ENCODE measurements at places on chromosomes 12 and 14.

DNA sequence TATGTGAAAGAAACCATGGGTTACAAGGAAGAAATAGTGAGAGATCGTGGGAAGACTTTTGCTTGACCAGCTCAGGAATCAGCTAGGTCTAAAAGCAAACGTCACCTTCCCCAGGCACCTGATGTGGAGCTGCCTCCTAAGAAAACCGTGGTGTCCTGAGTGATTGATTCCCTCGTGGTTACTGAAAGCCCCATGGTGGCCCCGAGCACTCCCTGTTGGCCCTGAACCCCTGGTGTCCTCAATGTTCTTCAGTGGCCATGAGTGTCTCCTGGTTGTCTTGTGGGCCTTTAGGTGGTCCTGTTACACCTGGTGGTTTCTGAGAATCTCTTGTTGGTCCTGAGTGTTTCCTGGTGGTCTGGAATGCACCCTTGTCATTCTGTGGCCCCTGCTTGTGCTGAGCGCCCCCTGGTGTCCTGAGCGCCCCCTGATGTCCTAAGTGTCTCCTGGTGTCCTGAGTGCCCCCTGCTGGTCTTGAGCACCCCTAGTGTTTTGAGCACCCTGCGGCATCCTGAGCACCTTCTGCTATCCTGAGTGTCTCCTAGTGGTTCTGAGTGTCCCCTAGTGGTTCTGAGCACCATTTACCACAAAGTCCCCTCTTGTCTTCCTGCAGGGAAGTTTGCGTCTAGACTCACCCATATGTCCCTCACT, 518.7 kb downstream of the TMEM121 start:
- DNase-seq, result peak; percentile 86

GRCh38 chr14:64707661-64708060, 3.4 kb downstream of the PLEKHG3 start:
- DNase-seq, result peak; percentile 48

GRCh38 chr14:30420515-30420914, 138.4 kb upstream of the G2E3 start:
- no peak for DNase-seq

DNA sequence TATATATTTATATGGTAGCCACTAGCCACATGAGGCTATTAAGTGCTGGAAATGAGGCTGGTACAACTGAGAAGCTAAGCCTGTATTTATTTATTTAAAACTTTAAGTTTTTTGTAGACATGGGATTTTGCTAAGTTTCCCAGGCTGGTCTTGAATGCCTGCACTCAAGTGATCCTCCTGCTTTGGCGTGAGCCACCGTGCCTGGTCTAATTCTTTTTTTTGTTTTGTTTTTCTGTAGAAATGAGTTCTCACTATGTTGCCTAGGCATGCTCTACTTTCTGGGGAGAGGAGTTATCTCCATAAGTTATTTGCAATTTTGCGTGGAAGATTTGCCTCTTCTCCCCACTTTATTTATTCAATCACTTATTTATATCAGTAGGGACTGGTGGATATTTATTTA, 4.8 kb upstream of the SNRNP35 start:
- no peak for DNase-seq

GRCh38 chr12:59651229-59651920, 55.5 kb downstream of the SLC16A7 start:
- no peak for DNase-seq

- no peak for DNase-seq
Measured at GRCh38 chr14:63964113-63964512, 111.3 kb downstream of the SYNE2 start.

DNA sequence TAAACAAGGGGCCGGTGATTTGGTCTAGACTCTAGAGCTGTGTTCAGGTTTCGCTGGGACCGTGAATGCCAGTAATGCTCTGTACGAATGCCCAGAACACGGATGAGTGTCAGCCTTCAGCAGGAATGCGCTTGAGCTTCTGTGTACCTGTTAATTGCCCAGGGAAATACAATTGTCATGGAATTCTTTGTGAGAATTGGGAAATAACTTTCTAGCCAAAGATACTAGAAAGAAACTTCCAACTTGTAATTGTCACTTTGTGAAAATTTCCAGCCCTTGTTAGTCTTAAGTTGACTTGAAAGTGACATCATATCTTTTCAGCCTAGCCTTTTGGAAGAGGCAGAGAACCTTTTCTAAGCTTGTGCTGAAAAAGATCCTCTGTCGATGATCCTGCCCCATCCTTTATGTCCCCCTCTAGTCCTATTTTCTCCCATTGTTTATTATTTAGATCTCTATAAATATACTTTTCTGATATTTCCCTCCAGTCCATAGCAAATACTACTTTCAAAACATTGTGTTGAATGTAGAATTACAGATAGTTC, 2.7 kb downstream of the CHST11 start:
- DNase-seq, result no peak

GRCh38 chr14:86083616-86084015, 553.7 kb downstream of the FLRT2 start:
- DNase-seq, result no peak

DNA sequence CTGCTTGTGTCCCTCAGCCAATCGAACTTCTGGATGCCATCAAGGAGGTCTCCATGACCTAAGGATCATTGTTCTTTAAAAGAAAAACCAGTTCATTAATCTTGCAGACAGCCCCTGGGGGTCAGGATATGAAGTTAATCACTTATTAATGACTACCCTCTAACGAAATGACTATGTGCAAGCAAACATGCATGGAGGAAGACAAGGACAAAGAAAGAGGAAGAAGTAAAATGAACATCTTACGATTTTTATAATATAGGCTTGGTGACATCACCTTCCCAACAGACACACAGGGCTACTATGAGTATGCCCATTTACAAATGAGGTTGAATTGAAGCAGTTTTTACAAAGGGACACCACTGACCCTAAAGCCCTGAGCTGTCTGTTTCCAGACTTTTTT, 111.1 kb upstream of the AMIGO2 start:
- peak; percentile 74 for DNase-seq

DNA sequence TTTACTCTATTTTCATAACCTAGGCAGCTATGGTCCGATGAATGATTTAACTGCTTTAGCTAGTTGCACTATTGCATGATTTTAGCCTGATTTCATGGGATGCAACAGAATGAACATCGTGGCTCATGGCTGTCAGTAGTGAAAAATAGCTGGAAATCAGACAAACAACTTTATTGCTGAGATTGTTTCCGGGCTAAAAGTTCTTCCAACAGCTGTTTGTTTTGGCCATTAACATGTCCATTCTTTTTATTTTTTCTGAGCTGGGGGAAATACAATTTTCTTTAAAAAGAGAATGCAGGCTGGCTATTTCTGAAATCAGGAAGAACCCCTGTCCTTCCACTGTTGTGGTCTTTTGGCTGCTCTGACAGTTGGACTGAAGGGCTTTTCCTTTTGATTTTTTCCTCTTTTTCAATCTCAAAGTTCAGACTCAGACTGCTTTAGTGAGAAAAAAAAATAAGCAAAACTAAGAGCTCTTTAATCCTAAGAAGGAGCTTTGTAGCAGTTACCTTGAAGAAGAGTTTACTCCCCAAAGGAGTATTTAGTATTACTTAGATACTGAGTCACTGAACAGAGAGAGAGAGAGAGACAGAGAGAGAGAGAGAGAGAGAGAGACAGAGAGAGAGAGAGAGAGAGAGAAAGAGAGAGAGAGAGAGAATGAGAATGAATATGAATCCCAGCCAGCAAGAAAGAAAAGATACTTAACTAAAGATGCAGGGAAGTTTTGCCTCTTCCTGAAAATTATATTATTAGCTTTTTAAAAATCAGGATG, at the start of gene NAV3:
Gene NAV3 (plus strand): TSS at position 312 of the 769 bp plus-strand sequence. CDS start 568 bp downstream, outside the sequence.
- no peak for DNase-seq

All from MV-4-11 (cell line).